ENCODE measurements at places on chromosomes 6 and 20.
A peak's percentile ranks its signal among the peaks of the same experiment; 100 is the strongest.

- DNase-seq: no peak
Observed at GRCh38 chr6:92376691-92377090, 1042.7 kb downstream of the EPHA7 start.

GRCh38 chr6:24419526-24419925 lies 16.8 kb downstream of the MRS2 start:
- no peak for DNase-seq

DNA sequence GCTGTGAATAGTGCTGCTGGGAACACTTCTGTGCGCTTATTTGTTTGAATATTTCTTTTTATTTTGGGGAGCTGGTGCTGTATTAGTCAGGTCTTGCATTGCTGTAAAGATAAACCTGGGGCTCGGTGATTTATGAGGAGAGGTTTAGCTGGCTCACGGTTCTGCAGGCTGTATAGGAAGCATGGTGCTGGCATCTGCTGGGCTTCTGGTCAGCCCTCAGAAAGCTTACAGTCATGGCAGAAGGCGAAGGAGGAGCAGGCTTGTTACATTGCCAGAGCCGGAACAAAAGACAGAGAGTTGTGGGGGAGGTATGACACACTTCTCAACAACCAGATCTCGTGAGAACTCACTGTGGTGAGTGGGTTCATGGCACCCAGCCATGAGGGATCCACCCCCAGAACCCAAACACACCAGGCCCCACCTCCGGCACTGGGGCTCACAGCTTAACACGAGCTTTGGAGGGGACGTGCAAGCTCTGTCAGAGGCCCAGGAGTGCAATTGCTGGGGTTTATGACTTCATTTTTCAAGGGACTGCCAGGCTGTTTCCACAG lies 68.8 kb upstream of the GATA5 start:
- DNase-seq: no peak

DNA sequence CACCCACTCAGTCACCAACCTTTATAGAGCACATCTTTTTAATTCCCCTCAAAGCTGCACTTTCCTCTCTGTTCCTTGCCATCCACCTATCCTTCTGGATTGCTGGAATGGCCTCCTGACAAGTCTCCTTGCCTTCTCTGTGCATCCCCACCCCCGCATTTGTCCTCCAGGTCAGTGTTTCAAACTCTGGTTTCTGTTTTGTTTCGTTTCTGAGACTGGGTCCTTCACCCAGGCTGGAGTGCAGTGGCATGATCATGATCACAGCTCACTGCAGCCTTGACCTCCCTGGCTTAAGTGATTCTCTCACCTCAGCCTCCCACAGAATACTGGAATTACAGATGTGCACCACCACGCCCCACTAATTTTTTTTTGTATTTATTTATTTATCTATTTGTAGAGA lies 96.2 kb downstream of the PLCB1 start:
- no peak for DNase-seq

DNA sequence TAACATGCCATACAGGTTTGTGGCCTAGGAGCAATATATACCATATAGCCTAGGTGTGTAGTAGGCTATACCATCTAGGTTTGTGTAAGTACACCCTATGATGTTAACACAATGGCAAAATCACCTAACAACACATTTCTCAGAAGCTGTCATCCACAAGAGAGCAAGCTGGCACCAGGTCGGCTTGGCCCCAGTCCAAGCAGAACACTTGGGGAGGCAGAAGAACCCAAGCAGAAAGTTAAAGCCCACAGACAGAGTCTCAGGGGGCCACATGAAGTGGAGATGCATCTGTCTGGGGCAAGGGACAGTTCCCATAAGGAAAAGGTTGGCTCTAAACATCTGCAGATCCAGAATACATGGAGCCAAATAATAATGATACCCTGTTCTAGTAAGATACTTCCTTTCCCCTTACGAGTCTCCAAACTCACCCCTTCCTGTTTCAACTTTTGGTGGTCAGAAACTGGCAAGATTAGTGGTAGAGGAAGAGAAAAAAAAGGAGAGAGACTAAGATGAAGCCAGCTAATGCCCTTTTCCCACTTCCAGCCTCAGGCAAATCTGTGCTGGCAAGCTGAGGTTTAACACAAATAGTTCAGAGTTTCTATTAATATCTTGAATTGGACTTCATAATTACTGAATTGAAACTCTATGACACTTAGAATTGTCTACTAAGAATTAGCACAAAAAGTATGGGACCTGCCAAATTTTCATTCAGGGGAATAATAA lies 29.5 kb downstream of the TCF21 start:
- DNase-seq: no peak

DNA sequence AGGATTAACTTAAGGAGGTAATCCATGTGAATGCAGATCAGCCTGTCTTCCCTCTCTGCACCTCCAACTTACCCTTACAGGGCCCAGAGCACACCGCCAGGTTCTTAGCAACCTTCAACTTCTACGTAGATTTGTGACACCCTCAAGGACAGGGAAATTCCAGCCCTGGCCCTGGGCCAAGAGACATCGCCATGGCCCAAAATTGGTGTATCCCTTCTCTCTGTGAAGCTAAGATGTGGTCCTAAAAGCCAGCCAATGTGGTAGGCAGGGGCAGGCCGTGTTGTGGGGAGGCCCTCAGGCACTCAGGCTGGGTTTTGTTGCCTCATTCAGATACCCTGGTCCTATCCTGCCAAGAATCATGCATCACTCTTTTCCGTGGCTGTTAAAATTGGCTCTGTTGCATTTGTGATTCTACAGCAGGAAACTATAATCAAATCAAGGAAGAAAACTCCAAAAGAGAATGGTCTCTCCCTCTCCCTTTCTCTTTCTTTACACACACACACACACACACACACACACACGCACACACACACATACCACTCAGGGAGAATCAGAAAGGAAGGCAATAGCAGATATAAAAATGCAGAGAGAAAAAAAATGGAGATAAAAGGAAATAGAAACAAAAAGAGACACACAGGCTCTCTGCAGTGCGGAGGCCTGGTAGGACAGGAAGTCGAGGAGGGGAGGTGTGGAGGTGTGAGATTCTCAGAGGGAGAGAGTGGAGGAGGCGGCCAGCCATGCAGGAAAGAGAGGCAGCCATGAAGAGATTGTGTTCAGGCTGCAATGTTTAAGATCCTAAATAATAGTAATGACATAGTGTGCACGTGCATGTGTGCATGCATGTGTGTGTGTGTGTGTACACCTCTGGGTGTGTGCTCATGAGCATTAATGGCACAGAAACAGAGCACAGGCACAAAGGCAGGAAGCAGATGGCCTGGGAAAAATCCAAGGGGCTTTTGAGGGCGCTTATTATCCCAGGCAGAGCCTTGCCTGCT lies 201.8 kb upstream of the LRFN2 start:
- DNase-seq: no peak

GRCh38 chr6:33826537-33826936 lies 22.7 kb upstream of the MLN start:
- no peak for DNase-seq

- DNase-seq: no peak
Observed at GRCh38 chr6:7879579-7879978, 31.0 kb downstream of the TXNDC5 start.

GRCh38 chr6:37018198-37019064 lies 13.0 kb downstream of the FGD2 start:
- DNase-seq: peak; percentile 78

DNA sequence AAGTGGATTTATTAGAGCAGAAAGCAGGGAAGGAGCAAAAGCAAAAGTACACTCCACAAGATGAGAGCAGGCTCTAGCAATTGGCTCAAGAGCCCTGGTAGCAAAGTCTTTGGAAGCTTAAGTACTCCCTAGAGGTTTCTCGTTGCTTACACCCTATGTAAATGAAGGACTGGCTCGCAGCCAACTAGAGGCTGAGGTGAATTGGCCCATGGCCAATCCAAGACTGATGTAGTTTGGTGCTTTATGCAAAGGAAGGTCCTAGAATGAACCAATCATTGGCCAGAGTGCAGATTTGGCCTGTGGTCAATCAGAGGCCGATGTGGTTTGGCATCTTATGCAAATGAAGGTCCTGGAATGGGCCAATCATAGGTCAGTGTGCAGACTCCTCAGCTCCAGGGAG lies 191.3 kb upstream of the ARID1B start:
- DNase-seq: no peak

DNA sequence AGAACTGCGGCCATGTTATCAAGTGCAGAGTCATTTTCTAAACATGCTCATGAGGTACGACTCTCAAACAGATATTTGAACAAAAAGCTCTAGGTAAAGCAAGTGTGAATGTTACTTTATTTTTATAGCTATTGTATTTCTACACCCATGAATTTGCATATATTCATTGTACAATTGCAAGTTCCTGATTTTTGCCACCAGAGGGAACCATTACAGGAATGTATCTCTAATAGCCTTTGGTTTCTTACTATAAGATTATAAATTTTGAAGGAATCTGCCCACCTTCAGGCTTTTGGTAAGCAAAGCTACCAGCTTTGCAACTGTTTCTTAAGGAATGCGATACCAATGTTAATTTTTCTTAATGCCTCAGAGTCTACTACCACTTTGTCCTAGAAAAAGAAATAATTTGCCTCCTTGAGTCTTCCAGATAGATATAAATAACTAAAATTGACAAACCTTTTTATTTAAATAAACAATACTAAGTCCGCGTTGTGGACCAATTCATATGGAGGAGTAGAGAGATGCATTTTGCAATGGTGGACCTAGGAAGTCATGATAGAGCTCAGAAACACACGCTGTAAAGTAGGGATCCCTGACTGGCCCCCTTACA lies 125.4 kb upstream of the SAMD5 start:
- DNase-seq: no peak

- DNase-seq: no peak
Observed at GRCh38 chr20:35840421-35840820, 68.6 kb downstream of the PHF20 start.

DNA sequence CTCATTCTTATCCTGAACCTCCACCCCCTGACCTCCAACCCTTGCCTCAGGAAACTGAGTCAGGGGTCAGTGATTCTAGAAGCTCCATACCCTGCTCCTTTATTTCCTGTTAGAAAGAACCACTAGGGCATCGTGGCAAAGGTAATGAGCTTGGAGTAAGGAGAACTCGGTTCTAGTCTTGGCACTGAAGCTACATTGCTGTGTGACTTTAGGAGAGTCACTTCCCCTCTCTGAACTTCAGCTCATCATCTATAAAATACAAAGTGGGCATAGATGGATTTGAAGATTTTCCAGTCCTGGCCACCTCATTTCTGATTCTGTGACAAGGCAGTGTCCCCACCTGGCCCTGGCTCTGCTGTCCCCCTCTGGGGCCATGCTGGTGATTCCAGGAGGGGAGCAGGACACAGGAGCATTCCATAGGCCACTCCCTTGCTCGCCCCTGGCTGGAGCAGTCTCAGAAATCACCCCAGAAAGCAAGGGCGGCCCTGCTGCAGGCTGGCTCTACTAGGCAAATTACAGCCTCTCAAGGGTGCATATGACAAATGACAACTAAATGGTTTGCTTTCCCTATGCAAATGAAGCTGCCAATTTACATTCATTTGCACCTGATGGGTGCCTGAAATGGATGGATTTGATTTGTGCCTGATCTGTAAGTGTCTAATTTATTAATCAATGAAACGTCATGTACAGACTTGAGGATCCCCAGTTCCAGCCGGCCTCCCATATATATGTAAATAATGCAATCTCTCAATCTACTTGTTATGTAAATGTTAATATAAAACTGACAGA lies 62.2 kb downstream of the LRFN2 start:
- DNase-seq: no peak

- DNase-seq: no peak
Observed at GRCh38 chr6:155054491-155055250, 59.6 kb downstream of the TIAM2 start.

DNA sequence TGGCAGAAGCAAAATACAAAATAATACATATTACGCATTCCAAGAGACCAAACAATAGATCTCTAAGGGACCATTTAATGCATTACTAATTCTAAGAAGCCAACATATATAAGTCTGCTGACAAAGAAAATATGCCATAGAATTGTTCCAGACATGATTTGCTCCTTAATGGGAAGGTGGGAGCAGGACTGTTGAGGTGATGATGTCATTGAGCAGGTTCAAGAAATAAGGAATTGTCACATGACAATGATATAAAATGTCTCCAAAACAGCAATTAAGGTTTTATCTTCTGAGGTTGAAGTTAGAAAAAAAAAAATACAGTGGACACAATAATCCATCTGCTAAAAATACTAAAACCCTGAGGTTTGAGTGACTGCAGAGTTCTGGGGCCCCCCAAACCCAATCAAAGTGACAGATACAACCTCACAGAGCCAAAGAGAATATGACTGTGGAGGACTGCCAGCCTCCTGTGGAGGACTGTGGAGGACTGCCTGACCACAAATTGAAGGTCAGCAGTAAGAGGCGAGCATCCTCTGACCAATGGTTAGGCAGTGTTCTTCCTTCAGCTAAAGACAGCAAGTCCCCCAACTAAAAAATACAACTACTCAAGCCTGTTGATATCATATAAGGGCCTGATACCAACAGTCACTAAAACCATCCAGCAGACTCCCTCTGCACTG lies 39.0 kb downstream of the TOMM6 start:
- DNase-seq: no peak

DNA sequence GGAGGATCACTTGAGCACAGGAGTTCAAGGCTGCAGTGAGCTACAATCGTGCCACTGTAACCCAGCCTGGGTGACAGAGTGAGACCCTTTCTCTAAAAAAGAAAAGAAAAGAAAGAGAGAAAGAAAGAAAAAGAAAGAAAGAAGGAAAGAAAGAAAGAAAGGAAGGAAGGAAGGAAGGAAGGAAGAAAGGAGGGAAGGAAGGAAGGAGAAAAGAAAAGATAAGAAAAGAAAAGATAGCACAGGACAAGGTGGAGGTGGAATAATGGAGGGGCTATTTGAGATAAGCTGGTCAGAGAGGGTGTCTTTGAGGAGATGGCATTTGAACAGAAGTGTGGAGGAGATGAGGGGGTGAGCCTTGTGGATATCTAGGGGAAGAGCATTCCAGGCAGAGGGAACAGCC lies 2.7 kb upstream of the PDRG1 start:
- DNase-seq: no peak

GRCh38 chr20:5584678-5585077 lies 165.5 kb upstream of the SHLD1 start:
- DNase-seq: no peak

- DNase-seq: no peak
Observed at GRCh38 chr6:7282097-7282906, 30.7 kb downstream of the SSR1 start.

GRCh38 chr6:16909658-16910360 lies 148.5 kb upstream of the ATXN1 start:
- no peak for DNase-seq

DNA sequence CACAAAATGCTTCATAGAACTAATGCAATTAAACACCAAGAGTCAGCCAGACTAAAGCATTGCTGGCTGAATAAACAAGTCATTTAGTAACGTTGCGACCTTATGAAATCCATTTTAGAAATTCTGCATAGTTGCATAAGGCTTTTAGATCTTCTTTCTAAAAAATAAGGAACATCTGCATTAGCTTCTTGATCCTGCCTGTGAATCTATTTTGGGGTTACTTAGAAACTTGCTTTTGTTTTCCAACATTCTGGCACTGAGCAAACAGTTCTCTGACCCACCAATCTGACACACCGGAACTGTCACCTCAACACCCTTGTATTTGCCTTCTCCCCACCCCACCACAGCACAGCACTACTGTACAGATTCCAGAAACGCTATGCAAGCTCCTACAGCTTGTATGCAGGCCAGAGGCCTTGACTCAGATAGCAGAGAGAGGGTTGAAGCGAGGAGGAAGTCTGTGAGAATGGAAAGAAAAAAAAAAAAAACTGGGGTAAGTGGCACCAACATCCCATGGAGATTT lies 55.0 kb downstream of the KIF13A start:
- DNase-seq: no peak

GRCh38 chr6:27407153-27407814 lies 18.7 kb downstream of the ZNF391 start:
- no peak for DNase-seq
